ENCODE measurements at places on chromosomes 6 and 20.

DNA sequence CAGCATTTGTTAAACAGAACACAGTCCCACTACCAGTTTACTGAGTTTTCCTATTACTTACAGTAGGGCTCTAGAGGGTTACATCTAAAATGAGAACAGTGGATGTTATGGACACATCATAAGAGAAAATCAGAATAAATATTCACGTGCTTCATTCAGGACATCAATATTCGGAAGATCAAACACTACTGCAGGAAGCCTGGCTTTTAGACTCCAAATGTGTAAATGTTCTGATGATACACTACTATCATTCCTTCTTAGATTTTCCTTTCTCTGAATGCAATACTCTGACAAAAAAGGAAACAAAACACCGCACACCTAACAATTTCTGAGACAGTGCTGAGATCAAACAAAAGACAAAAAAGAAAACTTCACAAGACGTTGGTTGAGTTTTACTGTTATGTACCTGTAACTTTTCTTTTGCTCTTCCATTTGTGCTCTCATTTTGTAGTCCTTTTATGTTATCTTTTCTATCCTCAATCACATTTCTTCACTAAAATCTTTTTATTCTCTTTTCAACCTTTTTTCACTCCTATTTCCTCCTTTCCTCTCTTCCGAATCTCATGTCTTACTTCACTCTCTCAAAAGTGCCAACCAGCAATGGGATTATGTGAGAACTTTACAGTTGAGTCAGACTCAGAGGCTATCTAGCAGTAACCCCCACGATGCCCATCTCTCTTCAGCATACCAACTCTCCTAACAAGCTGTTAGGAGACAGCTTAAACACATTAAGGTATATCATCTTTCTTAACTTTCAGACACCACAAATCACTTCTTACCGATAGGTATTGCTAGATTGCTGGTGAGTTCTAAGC lies 1.7 kb downstream of the FAM184A start:
- DNase-seq, result no peak

DNA sequence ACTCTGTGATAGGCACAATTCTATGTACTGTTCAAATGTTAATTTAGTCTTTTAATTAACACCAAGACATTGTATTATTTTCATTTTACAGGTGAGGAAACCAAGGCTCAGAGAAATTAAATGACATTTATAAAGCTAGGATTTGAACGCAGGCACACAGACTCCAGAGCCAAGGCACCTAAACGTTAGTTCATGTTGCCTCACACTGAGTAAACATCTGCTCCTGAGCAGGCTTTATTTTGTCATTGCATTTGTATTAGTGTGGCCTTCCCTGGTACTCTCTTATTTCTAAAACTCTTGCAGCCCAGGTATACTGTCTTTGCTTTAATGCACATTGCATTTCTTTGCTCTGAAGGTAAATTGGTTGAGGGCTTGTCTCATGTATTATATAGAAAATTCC lies 263.1 kb upstream of the FLRT3 start:
- DNase-seq, result no peak

DNA sequence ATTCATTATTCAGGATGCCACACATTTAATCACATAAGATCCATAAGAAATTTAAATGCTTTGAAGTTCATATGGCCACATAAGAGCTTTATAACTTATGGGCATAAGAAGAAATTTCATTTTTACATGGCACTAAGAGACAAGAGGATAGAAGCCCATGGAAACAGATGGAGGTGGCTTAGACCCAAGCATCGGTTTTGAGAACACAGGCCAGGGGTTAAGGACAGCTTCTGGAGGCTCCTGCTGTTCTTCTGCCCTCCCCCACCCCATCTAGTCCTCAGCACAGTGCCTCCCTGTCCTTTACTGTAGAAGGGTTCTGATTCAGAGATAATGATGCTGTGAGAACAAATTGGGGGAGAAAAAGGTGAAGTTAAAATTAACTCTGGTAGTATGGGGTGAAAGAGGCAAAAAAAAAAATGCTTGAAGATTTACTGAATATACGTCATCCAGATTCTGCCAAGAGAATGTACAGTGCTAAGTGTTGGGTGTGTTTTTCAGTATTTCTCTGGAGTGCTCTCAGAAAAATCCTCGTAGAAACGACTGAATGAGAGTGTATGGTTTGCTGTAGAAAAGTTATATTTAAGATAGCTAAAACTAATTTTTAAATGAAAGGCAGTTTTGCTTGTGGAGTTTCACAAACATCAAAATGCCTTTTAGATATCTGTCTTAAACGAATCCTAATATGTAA lies 539.7 kb downstream of the QKI start:
- DNase-seq, result no peak

GRCh38 chr6:16736856-16737775 lies 24.1 kb downstream of the ATXN1 start:
- DNase-seq, result no peak

DNA sequence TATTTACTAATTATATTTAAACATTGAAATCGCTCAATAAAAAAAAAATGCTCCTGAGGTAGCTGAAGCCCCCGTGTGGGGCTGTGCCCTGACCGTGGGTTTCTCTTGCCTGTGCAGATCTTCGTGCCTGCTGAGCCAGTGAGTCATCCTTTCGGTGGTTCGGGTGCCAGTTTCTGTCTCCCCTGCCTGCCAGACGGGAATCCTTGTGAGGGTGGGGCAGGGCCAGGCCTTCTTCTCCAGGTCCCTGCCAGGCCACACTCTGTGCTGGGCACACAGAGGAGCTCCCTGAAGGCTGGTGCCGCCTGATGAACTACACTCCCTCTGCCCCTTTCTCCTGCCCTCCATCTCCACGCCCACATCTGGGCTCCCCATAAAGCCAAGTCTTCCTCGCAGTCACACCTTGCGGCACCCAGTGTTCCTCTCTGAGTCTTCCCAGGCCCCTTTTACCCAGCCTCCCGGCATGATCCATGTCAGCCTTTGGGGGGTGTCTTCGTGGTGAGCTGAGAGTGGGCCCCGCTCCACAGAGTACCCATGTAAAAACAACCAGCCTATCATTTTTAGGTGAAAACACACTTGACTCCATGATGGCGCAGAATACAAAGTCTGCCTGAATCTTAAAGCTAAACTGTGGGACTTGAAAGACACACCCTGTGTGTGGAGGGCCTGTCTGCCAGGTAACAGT lies 19.3 kb downstream of the FGD2 start:
- DNase-seq, result peak; percentile 14

DNA sequence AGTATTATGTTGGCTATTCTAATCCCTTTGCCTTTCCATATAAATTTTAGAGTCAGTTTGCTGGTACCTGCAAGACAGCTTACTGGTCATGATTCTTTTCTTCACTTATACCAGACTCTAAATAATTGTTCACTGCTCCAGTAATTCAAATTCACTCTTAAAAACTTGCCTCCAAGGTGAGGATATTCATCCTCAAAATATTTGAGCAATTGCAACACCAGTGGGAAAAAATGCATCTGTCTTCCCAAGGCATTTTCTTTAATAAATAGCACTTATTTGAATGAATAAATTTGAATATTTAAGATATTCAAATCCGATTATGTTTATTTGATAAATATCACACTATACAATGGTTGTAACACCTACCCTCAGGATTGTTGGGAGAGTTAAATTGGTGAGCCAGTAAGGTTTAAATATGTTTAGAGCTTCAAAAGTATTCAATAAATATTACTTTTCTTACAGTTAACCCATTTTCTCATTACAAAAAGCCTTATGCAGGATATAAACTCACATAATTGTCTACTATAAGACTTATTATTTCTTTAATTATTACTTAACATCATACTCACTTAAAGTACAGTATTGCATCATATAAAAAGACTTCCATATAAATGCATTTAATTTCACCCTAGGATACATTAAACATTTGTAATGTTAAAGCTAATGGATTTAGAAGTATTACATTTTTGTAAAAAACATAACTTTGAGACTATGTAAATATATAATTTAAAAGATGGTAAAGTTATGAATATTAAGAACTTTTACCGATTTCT lies 285.6 kb downstream of the SAMD5 start:
- DNase-seq, result peak; percentile 5

- no peak for DNase-seq
These were observed 307.1 kb upstream of the RNF24 start for GRCh38 chr20:4322499-4322898.

DNA sequence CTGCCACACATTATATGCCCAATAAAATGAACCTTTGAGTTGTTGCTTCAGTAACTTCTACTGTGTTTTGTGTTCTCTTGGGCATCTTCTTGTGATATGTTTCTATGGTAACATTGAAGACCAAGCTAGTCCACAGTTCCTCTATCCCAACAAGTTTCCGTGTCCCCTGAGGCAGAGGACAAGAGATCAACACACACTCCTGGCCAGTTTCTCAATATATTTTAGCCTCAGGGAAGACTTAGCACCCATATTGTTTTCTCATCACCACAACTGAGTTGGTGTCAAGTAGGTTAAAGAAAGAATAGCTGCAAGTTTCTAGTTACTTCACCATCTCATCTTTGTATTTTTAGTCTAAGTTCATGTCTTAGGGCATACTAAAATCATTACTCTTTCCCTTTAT lies 277.5 kb downstream of the UST start:
- no peak for DNase-seq

DNA sequence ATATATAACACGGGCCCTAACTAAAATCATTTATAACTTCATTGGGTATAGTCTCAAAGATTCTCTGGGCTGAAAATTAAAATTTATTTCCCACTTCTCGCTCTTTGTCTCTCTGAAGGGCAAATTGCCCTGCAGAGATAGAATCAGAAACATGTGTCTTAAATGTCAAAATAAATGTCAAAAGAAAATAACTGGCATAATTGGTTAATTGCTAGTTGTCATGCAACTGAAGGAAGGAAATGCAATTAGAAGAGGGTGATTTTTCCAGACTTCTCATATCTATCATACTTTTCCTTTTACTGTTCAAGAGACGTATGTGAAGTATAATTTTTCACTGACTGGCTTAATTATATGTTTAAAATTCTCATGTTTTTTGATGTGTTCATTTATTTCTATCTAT lies 80.3 kb upstream of the HMGCLL1 start:
- no peak for DNase-seq

- DNase-seq, result no peak
These were observed 10.4 kb upstream of the ZFAND3 start for GRCh38 chr6:37809197-37809543.

DNA sequence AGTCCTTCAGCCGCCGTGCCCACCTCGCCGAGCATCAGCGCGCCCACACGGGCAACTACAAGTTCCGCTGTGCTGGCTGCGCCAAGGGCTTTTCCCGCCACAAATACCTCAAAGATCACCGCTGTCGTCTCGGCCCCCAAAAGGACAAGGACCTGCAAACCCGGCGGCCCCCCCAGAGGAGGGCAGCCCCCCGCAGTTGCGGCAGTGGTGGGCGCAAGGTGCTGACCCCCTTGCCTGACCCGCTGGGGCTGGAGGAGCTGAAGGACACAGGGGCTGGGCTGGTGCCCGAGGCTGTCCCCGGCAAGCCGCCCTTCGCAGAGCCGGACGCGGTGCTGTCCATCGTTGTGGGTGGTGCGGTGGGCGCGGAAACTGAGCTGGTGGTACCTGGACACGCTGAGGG lies 20.1 kb upstream of the CHMP4B start:
- DNase-seq, result no peak

GRCh38 chr6:20722455-20722854 lies 188.2 kb downstream of the CDKAL1 start:
- no peak for DNase-seq

DNA sequence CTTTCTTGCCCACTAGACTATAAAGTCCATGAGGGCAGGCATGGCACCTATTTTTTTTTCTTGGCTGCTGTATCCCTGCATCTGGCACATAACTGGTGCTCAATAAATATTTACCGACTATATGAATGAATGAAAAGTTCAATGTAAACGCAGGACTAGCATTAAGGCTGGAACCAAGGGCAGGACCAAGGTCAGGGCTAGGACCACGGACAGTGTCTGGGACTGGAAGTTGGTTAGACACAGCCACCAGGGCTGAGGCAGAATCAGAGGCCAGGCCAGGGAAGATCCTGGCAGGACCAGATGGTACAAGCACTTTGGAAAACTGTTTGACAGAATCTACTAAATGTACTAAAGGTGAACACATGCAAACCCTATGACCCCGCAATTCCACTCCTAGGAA lies 3.7 kb downstream of the TNXB start:
- no peak for DNase-seq

DNA sequence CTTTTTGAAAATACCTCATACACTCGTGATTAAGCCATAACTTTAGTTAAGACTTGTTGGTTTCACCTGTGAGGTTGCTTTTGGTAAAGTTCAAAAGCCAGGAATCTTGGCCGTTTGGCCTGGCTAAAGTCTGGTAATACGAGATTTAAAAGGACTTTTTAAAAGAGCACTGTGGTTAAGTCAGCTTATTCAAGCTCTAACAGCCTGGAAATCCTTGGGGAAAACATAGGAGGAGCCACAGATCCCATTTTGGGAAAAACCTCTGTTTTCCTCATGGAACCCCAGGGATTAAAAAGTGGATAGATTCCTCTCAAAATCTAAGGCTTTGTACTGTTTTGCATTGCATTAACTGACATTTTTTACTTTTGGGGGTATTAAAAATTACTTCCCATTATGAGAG lies 13.7 kb upstream of the SLC22A16 start:
- DNase-seq, result no peak

- DNase-seq, result peak; percentile 92
These were observed 65.1 kb downstream of the CBFA2T2 start for GRCh38 chr20:33554914-33555420.

DNA sequence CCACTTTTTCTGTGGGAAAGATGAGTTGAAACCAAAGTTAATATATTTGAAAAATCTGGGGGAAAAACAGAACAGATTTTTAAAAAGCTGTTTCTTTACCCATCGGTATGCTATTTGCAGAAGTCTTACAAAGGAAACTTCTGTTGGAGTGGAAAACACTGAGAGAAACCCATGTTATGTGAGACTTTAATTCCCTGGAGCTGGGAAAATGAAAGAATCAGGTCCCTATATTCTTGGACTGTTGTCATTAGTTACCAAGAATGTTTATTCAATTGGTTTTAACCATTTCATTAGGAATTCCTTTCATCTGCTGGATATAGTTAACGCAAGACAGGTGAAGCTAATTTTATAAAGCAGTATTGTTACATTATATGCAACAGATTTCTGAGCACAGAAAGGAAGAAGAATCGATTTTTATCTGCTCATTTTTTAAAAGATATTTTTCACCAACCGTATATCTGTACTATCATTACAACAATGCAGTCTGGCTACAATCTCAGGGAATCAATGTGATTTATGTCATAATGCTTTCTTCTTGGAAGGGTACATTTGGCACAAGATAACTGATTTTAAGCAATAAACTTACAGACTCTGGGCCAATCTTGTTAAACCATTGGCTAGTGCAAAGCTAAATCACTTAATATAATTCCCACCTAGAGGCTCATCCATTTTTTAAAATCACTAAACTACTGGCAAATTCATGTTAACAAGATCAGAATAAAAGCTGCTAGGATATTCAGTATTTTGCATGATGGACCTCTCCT lies 170.0 kb downstream of the MOXD1 start:
- no peak for DNase-seq

GRCh38 chr6:112037783-112038216 lies 16.1 kb upstream of the CCN6 start:
- DNase-seq, result peak; percentile 93

- no peak for DNase-seq
These were observed 169.1 kb upstream of the CDYL start for GRCh38 chr6:4606821-4607704.

GRCh38 chr6:98532004-98532403 lies 302.4 kb upstream of the POU3F2 start:
- no peak for DNase-seq
